B cell (primary cell): ENCODE measurements at places on chromosomes 2 and 18. TPM values are rescaled to one million over a fixed set of nuclear protein-coding genes. Genes with fewer than 3 reads are reported as not detected.

DNA sequence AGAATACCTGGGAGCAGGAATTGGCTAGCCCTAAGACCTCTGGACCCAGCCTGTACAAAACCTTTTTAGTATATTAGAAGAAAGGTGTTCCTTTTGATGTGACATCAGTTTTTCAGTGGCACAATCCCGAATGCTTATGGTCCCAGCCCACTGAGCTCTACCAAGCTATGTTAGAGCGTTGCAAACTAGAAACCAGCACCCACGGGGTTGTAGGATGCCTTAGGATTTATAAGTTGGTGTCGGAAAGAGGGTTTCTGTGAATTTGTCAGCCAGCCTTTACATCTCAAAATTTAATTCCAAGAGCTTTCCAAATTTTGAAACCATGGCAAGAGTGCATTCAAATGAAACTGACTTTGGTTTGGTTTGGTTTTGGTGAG lies 499 bp upstream of the LMAN1 start:
- no peak for DNase-seq

GRCh38 chr2:188850786-188851185 lies 123.4 kb upstream of the COL3A1 start:
- DNase-seq: no peak

DNA sequence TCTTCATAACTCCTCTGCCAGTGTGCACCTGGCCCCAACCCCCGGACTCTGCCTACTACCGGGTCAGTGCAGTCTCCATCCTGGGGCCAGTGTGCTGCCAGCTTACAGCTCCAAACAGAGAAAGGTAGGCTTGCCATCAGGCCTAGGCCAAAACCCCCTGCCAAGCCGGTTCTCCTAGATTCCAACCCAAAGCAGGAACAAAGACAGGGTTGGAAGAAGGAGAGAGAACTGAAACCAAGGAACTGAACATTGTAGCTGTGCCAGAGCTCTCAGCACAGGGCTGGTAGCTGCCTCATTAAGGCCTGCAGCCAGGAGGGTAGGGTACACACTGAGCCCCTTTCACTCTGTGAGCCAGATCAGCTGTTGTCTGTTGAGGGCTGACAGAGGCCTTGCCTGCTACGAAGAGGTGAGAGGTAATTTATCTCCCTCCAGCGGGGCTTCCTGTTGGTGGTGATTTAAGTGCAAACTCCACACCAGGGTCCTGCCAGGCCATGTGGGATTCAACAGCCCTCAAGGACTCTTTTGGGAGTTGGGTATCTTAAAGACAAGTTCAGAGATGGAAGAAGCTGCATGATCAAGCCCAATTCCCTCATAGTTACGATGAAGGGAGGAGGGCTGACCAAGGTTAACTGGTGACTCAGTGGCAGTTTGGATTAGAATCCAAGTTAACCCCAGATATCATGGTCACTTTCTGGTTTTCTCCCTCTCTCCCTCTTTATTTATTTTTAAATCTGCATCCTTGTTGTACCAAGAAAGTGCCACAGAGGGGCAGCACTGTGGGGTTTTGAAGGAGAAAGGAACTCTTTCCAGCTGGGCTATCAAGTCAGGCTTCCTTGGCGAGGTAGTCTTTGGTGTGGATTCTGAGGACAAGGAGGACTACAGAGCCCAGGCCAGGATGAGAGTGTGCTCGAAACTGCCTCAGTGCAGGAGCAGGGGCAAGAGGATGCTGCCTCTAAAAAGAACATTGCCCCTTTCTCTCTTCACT lies 48.1 kb downstream of the CYRIA start:
- no peak for DNase-seq

DNA sequence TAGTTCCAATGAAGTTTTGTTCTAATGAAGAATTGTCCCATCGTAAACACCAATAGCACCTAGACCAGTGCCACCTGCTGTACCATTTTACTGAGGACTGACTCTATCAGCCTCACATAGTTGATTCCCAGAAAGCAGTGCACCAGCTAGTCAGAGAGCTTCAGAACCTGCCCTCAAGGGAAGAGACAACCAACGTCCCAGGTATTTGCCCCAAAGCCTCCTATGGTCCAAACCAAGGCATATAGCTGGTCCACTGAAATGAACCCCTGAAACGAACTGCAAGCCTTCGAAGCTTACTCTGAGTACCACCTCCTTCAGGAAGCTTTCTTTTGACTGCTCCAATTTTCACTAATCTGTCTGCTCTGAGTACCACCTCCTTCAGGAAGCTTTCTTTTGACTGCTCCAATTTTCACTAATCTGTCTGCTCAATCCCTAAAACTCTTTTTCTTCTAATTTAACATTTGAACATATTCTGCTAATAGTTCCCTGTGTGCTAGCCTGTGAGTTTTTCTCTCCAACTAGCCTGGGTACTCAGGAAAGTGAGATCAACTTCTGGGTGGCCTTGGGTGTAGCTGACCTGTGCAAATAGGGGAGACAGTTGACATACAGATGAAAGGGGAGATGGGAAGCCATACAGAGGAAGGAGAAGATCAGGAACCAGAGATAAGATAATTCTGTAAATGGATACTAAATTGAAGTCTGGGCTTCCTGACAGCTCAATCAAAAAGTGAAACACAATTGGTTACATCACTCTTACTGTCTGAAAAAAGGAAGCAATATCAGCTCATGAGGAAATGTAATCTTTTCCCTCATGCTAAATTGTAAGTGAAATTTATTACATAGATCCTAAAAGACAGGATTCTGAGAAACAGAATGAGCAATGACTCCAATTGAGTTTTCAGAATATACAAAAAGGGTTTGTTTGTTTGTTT lies 33.5 kb upstream of the EML4 start:
- DNase-seq: peak; percentile 54

DNA sequence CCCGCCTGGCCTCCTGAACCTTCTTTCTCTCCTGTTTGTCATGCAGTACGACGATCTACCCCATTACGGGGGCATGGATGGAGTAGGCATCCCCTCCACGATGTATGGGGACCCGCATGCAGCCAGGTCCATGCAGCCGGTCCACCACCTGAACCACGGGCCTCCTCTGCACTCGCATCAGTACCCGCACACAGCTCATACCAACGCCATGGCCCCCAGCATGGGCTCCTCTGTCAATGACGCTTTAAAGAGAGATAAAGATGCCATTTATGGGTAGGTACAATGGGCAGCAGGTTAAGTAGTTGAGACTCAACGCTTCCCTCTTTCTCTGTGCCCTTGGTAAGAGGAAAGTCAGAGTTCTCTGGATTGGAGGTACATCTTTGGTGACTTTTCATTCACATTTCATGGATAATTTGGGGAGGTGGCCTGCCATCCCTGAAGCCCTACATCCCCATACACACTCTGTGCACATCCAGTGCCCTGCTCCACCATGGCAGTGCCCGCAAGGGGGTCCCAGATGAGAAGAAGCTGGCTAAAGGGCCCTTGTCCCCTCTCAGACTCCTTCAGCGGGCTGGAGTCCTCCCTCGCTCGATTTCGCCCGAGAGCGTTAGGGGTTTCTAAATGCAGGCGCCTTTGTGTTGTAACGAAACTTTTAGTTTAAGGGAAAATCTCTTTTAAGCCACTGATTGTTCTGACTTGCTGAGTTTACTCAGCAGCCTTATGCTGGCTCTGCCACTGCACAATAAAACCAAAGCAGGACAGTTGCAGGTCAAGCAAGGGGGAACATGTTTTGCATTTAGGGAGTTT lies 3.0 kb downstream of the MEIS1 start:
- no peak for DNase-seq

- DNase-seq: no peak
These were observed 37.8 kb downstream of the GATA6 start for GRCh38 chr18:22207021-22207758.

DNA sequence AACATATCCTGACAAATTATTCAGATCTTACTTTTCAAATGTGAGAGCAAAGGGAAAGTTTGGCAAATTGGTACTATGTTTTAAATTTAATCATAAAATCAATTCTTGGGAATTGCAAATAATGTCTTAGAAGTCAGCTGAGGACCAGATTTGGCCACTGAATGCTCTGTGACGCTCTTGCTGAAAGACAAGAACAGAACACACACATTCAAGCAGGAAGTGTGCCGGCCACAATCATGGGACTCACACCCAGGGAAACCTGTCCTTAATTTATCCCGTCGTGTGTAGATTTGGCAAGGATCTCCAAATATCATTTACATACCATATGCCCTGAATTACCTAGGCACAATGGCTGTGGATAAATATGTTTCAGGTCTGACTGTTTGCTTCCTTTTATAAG lies 253.1 kb downstream of the TCF4 start:
- no peak for DNase-seq

GRCh38 chr18:44627280-44627679 lies 53.4 kb upstream of the SETBP1 start:
- no peak for DNase-seq

The MAPRE2 gene
- total RNA-seq: 62.6 and 63.3 TPM in 2 replicates

The CMPK2 gene
- total RNA-seq: 2.0 and 2.9 TPM in 2 replicates
